ENCODE measurements at places on chromosomes 13 and 19.

- DNase-seq = no peak
Observed at GRCh38 chr13:97388373-97388772, 45.6 kb upstream of the RAP2A start.

- no peak for DNase-seq
Observed at GRCh38 chr19:1658150-1659083, 6.0 kb upstream of the TCF3 start.

DNA sequence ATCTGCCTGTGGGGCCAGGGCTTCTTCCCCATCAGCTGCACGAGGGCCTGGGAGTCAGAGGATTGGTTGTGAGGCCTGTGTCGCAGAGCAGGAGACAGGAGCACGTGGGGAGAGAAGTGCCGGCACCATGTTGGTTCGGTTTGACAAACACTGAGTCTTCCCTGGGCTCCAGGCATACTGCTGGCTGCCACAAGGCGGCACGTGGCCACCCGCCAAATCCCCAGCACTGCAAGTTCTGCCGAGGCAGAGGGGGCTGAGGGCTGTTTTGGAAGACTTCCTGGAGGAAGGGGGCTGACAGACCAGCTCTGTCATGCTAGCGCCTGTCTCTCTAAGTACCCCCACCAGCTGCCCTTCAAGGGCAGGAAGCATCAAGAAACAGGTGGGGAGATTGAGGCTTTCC, 9.5 kb downstream of the SHANK1 start:
- DNase-seq = no peak

DNA sequence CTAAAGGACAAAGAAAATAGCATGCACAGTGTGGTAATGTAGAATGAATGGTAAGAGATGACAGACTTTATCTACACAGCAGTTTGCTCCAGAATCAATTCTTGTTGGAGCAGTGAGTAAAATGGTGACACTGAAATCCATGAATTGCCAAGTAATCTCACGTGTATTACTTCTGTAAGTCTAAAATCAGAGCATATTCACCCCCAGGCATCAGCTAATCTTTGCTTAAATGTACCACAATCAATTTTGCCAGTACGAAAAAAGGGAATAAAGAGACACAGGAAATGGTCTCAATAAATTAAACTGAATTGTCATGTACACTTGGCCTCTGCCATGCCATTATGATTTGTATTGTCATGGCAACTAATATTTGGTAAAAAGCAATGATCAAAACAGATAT, 294.2 kb downstream of the PCDH17 start:
- DNase-seq = no peak

GRCh38 chr19:8449830-8450229, 5.1 kb downstream of the HNRNPM start:
- DNase-seq = peak; percentile 12

- DNase-seq = no peak
Observed at GRCh38 chr19:11447347-11448262, 12.2 kb downstream of the PRKCSH start.

DNA sequence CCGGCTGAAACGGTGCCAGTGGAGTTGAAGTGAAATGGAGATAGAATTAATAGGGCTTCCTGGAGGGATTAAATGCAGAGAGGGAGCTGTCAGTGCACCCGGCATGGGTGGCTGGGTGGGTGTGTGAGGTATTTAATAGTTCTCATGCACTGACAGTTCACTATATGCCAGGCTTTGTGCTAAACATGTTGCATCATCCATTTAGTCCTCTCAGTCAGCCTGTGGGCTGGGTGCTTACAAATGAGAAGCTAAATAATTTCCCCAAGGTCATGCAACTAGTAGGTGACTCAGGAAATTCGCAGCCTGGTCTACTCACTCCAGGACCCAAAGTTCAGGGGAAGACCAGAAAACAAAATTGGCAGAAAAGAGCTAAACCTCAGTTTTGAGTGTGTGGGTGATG, 63.5 kb upstream of the SPATA13 start:
- DNase-seq = peak; percentile 74

GRCh38 chr13:83827338-83827737, 54.9 kb downstream of the SLITRK1 start:
- DNase-seq = no peak

GRCh38 chr19:58409010-58409790, 751 bp downstream of the ZNF584 start:
- DNase-seq = peak; percentile 57

DNA sequence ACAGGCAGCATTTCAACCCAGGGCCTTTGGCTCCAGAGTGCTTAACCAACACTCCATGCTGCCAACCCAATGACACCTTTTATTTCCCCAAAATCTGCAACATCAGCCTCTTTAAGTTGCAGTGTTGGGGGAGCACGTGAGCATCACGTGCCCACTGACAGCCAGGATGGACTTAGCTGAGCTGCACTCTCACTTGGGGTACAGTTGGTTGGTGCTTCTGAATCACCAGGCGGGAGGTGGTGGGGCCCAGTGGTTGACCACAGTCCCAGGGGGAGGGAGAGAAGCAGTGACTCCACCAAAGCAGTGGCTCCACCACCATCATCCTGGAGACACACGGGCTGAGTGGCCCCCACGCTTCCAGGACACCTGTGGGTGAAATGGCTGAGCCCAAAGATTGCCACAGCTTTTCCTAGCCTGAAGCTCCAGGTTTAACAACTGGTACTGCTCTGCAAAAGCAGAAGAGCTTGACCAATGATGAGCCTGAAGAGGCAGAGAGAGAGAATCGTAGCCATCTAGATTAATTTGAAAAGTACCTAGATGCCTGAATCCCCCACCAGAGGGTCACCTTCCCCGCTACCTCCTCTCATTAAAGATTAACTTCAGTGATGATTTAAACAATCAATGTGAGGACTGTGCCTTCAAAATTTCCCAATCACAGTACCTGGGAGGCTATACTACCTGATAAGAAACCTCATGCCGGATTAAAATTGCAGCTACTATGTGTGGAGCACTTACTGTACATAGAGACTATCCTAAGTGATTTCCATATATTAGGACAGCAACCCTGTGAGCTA, 193.8 kb downstream of the FOXO1 start:
- DNase-seq = no peak

GRCh38 chr19:35742121-35742724, at the start of gene IGFLR1:
Gene IGFLR1, minus strand, starts transcription at chr19:35742452. Its CDS starts 1,272 bp downstream, at chr19:35741180.
- peak; percentile 82 for DNase-seq

DNA sequence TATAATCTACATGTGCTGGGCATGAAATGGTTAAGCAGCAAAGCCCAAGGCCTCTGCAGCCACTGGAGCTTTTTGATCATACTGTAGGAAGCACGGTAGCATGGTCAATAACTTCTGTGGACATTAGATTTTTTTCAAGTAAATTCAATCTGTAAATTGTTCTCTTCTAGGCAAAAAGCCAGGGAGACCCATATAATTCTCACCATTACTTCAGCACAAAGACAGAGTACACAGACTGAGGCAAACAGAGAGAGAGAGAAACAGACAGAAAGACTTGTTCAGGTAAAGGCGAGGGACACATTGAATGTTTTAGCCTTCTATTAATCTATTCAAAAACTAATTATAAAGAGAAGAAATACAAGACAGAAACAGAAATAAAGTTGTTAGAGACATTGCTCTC, 349.4 kb downstream of the RFC3 start:
- no peak for DNase-seq

DNA sequence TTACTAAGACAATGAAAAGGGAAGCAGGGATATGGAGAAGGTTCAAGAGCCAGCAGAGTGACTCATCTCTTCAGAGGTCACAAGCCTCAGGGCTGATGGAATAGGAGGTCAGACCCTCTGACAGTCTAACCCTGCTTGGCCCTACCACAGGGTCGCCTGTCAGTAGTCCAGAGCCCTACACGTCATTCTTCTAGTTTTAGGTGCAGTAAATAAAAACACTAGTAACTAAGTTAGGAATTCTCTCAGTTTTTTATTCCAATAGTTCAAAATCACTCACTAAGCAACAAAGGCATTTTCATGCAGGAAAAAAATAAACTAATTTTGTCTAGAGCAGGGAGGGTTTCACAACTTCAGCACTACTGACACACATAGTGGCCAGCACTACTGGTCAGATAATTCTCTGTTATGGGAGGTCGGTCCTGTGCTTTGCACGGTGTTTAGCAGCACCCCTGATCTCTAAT, 27.2 kb downstream of the FOXO1 start:
- no peak for DNase-seq

- no peak for DNase-seq
Observed at GRCh38 chr19:8138201-8138600, 11.2 kb downstream of the FBN3 start.

DNA sequence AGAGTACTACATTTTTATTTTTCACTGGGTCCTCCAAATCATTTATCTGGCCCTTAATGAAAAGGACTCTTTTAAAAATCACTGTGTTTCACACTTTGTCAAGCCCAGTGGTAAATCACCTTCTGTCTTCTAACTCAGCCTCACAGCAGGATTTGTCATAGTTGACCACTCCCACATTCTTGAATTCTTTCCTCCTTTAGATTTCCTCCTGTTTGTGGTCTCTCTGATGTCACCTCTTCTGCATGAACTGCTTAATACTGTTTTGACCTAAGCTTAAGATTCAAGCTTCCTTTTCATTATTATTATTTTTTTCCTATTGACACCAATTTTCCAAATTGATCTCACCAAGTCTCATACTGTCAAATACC, 899.8 kb upstream of the MIR17HG start:
- DNase-seq = no peak

DNA sequence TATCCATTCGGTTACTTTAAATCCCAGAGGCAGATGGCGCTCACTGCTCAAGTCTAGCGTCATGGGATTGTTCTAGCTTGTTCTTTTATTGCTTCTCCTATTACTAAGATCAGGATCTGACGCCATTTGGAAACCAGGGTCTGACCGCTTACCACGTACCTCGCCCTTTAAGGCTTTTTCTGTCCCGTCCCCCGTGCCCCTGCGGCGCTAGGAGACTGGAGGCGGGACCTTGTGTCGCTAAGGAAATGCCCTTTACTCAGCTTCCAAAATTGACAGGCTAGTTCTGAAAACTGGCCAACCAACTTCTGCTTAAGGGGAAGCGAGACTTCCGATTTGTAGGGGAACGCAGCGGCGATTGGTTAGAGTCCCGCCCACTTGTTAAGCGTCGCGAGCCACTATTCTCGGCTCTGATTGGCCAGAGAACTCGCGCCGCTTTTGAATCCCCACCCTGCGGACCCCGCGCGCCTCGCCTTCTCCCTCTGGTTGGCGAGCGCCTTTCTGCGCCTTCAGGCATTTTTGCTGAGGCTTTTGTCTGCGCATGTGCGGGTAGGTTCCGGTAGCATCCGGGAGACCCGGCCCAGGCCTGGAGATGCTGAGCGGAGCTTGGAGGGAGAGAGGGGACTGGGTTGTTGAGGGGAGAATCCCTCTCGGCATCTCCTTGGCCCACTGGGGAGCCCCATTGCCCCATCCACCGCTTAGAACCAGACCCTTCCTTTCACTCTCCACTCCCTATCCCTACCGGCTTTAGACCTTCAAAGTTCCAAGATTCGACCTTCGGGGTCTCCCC, 3.9 kb upstream of the C19orf84 start:
- peak; percentile 98 for DNase-seq

DNA sequence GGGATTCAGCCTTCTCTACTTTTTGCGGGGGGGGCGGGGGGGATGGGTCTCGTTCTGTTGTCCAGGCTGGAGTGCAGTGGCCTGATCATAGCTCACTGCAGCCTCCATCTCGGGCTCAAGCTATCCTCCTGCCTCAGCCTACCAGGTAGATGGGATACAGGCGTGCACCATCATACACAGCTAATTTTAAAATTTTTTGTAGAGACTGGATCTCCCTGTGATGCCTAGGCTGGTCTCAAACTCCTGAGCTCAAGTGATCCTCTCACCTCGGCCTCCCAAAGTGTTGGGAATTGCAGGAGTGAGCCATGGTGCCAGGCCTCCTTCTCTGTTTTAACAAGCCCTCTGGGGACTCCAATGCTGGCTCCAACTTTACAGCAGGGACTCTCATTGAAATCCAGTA, 569 bp upstream of the ZNF792 start:
- DNase-seq = no peak

GRCh38 chr13:108218044-108218974, at the start of gene ABHD13:
Gene ABHD13, plus strand, starts transcription at chr13:108218392. Its CDS starts 10,827 bp downstream, at chr13:108229219.
- peak; percentile 93 for DNase-seq

- no peak for DNase-seq
Observed at GRCh38 chr19:54434873-54435214, 14.2 kb upstream of the LENG8 start.

All from activated CD4-positive, alpha-beta T cell treated with anti-CD3 and anti-CD28 coated beads for 48 hours (primary cell).